ENCODE measurements at places on chromosomes 1 and 21.
A peak's percentile ranks its signal among the peaks of the same experiment; 100 is the strongest.

GRCh38 chr1:242184955-242185354, 186.1 kb upstream of the MAP1LC3C start:
- DNase-seq, result no peak

DNA sequence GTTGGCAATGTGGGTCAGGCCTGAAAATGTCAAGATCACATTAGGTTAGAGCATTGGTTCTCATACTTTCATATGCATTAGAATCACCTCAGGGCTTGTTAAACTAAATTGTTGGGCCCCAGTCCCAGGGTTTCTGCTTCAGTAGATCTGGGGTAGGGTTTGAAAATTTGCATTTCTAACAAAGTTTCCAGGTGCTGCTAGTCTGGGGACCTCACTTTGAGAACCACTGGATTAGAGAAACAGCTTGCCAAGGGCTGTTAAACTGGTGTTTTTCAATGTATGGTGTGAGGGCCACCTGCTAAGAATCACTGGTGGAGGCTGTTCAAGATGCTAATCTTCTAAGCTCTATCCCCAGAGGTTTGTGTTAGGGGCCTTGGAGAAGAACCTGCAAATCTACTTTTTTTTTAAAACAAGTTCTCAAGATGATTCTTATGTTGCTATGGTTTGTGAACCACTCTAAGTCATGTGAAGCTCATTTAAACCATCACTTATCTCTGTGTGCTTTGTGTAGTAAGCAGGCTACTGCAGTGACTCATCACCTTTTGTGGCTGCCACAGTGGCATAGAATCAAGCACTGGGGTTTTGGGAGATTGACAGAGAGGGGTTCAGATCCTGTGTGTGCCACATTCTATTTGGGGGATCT, 152.2 kb downstream of the S1PR1 start:
- DNase-seq, result no peak

- no peak for DNase-seq
These were observed 70.8 kb downstream of the ADARB1 start for GRCh38 chr21:45145146-45145545.

GRCh38 chr1:46677339-46677738, 5.7 kb downstream of the TEX38 start:
- DNase-seq, result no peak

GRCh38 chr1:162235241-162235800, 141.3 kb downstream of the SPATA46 start:
- DNase-seq, result peak; percentile 37

DNA sequence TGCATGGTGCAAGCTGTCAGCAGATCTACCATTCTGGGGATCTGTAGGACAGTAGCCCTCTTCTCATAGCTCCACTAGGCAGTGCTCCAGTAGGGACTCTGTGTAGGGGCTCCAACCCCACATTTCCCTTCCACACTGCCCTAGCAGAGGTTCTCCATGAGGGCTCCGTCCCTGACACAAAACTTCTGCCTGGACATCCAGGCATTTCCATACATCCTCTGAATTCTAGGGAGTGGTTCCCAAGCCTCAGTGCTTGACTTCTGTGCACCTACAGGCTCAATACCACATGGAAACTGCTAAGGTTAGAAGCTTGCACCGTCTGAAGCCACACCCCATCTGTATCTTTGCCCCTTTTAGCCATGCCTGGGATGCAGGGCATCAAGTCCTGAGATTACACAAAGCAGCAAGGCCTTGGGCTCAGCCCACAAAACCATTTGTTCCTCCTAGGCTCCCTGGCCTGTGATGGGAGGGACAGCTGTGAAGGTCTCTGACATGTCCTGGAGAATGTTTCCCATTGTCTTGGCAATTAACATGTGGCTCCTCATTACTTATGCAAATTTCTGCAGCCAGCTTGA, 117.0 kb upstream of the NFIA start:
- DNase-seq, result no peak

GRCh38 chr1:66696771-66697170, 55.5 kb upstream of the DYNLT5 start:
- no peak for DNase-seq

GRCh38 chr1:183778568-183779433, 26.1 kb upstream of the RGL1 start:
- DNase-seq, result no peak

- no peak for DNase-seq
These were observed 53.8 kb upstream of the LRRC8C start for GRCh38 chr1:89578946-89579684.

DNA sequence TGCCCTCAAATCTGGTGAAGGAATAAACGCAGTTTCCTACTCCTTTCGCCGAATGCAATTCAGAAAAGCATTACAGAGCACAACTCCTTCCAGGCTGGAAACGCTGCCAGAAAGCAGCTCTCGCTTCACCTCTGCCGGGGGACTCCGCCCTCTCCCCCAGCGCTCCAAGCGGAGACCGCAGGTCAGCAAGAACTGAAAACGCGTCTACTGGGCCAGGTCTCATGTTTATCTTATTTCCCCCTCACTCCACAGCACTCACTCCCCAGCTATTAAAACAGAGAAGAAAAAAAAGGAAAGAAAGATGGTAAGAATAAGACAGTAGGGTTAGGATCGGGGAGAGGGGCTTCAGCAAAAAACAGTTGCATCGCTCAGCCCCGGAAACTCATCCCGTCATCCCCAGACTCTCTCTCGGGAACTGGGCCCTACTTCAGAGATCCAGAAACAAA, 833 bp upstream of the RCOR3 start:
- DNase-seq, result no peak

DNA sequence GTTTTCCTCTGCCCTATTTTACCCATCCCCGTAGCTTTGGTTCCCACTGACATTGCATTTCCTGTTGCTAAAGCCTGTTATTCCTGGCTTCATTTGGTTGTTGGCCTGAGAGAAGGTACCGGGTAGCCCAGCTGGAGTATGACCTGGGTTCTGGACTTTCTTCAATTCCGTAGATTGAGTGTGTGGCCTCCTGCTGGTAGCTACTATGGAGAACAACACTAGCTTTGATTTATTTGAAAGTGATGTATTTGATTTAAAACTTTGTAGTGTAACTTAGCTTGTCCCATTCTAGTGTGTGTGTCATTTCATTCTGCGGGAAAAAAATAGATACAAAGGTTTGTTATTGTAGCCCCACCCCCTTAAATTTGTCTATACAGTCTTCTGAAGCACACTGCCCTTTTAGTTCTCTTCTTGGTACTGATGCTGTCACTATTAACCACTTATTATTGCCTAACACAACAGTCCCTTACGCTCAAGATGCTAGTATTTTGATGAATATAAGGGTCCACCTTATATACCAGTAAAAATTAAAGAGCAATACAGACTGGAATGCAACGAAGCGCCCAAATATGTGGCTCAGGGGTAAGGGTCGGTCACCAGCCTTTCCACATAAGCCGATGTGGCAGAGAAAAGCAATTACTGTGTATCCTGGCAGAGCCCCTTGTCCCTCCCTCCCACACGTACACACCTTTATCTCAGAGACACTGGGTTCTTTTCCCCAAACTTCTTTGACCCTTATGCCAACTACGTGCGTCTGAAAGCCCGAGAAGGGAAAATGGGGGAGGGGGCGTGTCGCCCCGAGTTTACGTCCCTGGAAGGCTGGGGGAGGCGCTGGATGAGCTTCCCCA, 643 bp upstream of the MOV10 start:
- peak; percentile 51 for DNase-seq

GRCh38 chr21:36087362-36088138, 17.7 kb downstream of the CBR1 start:
- no peak for DNase-seq

- no peak for DNase-seq
These were observed 32.8 kb upstream of the PRELP start for GRCh38 chr1:203442821-203443220.

DNA sequence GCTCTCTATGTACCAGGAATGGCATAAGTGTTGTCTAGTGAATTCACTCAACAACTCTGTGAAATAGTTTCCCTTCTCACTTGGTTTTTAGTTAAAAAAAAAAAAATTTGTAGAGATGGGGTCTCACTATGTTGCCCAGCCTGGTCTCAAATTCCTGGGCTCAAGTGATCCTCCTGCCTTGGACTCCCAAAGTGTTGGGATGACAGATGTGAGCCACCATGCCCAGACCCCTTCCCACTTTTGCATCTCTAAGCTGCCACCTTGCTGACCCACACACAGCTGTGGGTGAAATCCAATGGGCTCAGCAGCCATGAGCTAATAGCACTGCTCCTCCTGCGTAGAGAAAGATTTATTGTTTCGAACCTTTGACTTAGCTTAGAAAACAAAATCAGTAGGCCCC, 33.5 kb downstream of the NEK2 start:
- DNase-seq, result no peak

GRCh38 chr1:88088481-88088880, 595.6 kb upstream of the PKN2 start:
- no peak for DNase-seq

GRCh38 chr1:150560576-150561253, 11.5 kb downstream of the ADAMTSL4 start:
- DNase-seq, result no peak

GRCh38 chr1:89547563-89548116, 23.0 kb downstream of the LRRC8B start:
- peak; percentile 45 for DNase-seq

DNA sequence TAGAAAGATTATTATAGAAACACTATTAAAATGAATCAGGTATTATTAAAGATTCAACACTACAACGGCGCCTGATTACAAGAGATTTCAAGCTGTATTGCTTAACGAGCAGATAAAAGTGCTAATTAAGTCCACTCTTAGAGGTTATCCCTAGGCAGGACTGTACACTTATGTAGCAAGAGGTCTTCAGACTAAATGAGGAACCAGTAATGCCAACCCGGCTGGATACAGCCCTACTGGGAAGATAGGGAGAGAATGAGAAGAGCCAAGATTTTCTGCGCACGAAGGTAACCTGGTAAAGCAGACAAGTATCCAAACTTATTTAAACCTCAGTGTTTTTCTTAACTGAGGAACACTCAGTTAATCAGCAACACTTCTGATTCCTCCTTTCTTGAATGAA, 115.7 kb upstream of the HIVEP3 start:
- no peak for DNase-seq

GRCh38 chr1:7640920-7641585, 130.0 kb upstream of the VAMP3 start:
- DNase-seq, result no peak

All from AG09309 (cell line).